ENCODE measurements at places on chromosomes 2 and 18.
A peak's percentile ranks its signal among the peaks of the same experiment; 100 is the strongest.

DNA sequence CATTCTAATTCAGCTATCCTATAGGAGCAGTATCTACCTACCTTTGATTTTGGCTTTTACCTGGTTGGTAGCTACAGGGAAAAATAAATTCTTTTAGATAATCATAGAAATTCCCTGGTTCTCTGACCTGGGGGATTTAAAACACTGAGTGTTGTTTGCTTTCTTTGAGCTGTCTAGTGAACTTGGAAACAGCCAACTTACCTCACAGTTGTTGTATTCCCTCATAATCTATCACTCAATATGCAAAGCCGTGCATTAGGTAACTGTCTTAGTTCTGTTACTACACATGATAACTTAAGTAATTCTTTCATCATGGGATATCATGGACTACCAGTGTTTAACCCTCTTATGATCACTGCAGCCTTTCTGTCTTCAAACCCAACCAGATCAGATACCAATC lies 127.8 kb downstream of the TTC27 start:
- no peak for DNase-seq

DNA sequence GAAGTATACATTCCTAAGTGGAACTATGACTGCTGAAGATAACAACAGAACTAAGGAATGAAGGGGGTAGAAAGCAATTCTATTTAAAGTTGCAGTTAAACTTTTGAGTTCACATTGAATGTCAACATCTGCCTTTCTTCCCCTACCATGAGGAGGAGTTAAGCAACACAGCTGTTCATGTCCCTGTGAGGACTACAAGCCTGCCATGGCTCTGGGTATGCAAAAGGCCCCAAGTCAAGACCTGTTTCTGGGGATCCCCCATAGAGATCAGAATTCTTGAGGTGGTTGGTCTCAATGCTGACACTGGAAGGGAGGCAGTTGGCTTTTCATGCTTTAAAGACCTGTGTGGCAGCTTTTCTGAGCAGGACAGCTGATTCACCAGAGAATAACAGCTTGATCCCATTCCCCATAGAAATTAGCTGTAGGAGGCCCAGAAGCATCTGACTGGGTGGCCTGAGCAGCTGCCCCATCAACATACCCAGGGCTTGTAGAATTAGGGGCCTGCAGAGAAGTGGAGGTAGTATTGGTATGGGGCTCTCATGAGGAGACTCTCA lies 131.0 kb downstream of the SETBP1 start:
- no peak for DNase-seq

DNA sequence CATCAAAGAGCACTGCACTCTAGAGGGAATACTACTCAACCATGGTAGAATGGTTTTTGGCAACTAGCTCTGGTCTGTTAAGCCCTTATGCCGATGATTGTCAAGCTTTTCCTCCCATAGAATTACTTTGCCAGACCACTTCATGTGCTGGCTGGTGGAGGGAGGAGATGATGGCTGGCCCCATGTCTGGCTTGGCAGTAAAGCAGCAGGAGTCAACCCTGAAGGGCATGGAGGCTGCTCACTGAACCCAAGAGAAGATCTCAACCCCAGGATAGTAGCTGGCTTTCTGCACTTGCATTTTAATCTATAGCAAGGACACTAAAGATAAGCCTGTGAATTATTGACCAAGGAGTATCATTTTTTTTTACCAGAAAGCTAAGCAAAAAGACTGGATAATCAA lies 309.9 kb downstream of the PIEZO2 start:
- DNase-seq, result no peak

- DNase-seq, result no peak
Measured at GRCh38 chr2:156448766-156449165, 12.6 kb downstream of the GPD2 start.

DNA sequence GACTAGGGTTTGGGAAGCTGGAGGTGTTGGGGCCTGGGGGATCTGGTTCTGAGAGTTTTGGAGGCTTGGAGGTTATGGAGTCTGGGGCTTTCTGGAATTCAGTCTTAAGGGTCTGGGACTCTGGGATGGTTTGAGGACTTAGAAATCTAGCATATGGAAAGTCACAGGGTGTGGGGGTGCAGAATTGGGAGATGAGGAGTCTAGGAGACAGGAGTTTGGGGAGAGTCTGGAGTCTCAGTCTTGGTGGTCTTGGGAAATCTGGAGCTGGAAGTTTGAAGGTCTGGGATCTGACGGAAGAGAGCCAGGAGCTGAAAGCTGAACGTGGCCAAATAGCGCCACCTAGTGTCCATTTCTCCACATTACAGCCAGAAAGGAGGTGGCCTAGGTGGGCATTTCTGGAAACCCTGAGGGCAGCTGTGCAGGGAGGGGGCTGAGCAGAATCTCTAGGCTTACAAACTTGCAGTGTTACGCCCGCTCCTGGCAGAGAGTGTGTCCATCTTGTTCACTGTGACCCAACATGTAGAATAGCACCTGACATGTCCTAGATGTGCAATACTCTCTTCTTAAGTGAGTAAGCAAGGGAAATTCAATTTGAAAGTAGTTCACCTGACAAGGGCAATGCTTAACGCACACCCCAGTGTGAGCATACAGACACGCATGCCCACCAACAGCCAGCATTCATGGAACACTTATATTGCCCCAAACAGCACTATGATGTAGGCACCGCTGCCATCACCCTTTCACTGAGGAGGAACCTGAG lies 204.8 kb downstream of the TFCP2L1 start:
- DNase-seq, result no peak

GRCh38 chr18:4455113-4455811 lies at the start of gene DLGAP1:
Gene DLGAP1, minus strand, starts transcription at chr18:4455307.
- peak; percentile 5 for DNase-seq

DNA sequence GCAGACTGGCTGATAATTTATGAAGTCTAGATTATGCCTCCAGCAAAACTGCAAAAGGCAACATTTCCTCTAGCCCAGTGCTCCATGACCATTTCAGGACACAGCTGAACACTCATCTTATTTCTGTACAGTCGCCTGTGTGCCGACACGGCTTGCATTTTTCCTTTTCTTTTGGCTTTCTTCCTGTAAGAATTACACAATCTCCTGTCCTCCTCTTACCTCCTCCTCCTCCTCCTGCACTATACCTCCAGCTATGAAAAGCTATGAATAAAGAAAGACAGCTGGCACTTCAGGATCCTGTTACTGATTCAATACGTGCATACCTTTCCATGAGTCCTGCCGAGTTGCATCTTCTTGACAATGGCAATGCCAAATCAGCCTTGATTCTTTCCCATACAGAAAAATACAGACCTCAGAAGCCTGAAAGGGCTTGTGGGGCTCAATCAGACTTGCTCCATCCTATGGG lies 32.2 kb upstream of the TRIB2 start:
- no peak for DNase-seq

GRCh38 chr2:40513201-40513600 lies 61.3 kb upstream of the SLC8A1 start:
- no peak for DNase-seq

GRCh38 chr2:28533044-28533680 lies 37.3 kb downstream of the PLB1 start:
- no peak for DNase-seq

GRCh38 chr2:224174990-224175389 lies 135.9 kb upstream of the SERPINE2 start:
- DNase-seq, result no peak

DNA sequence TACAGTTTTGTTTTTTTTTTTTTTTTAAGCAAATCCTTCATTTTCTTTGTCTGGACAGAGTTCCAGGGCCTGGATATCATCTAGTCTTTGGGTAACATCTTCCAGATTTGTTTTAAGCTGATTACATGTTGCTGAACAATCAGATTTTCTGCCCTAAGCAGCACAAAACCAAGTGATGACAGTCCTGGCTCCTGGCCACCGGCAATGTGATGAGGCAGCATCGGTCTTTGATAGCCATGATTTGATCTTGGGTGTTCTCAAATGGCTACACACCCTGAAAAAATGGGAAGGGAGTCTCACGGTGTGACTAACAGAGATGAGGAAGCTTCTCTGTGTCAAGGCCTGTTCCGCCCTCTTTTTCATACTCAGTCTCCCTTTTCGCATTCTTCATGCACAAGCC lies 708.6 kb upstream of the ZEB2 start:
- no peak for DNase-seq

GRCh38 chr2:219661955-219662395 lies 34.5 kb downstream of the SLC4A3 start:
- DNase-seq, result peak; percentile 77

DNA sequence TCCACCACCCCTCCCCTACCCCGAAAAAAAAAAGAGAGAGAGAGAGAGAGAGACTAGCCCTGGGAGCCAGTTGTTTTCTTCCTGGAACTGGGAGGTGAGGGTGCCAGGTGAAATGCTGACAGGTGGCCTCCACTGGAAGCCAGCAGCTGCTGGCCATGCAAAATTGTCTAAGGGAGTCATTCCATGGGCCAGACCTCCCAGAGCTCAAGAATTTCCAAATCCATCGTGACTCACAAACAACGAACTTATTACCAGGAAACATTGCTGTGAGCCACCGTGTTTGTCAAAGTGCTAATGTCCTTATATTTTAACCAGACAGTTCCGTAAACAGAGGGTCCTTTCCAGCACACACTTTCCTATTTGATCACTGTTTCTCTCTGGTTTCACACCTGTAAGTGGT lies 68.5 kb upstream of the PID1 start:
- DNase-seq, result no peak

- DNase-seq, result no peak
Measured at GRCh38 chr2:220489121-220489520, 861.7 kb downstream of the SLC4A3 start.

DNA sequence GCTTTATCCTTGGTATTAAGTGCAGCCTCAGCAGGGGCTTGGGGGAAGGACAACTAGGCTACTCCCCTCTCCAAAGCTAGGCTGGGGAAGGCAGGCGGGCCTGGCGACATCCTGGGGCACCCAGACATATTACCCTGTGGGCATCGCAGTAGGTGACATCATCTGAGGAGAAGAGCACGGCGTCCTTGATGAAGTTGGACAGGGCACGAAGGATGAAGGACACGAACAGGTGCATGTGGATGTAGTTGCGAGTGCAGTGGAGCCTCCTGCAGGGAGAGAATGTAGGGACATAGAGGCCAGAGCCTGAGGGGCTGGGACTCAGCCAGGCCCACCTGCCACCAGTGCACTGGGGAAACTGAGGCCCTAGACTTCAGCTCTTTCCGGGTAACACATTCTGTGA lies 32.3 kb downstream of the TMEM37 start:
- DNase-seq, result no peak

DNA sequence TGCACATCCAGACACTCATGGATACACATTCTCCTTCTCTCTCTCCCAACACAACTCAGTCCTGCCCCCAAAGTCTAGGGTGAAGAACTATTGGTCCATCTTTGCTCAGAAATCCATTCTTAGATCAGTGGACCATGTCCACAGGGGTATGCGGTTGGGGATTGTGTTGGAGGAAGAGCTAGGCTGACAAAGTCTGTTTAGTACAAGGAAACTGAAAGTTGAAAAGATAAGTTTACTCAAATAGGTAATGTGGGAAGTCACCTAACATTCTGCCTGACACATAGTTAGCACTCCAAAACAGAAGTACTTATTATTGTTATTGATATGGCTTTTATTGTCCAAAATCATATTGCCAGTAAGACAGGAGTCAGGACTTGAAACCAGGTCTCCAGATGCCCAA lies 55.9 kb downstream of the ALK start:
- no peak for DNase-seq

DNA sequence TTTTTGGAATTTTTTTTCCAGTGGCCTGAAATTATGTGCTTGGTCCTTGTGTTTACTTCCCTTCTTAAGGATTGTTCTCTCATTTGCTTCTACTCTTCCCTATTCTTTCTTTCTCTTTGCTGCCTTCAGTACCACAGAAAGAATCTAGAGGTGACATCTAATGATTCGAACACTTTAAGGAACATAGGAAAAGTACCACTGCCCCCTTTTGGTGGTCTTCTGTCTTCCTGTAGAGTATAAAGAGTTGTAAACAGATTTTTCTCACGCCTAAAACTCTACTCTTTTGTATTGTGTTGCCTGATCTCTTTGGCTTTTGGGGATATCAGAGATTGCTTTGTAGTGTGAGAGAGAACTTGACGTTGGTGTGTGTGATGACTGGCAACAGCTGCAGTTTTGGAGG lies 7.0 kb upstream of the SCTR start:
- DNase-seq, result no peak

DNA sequence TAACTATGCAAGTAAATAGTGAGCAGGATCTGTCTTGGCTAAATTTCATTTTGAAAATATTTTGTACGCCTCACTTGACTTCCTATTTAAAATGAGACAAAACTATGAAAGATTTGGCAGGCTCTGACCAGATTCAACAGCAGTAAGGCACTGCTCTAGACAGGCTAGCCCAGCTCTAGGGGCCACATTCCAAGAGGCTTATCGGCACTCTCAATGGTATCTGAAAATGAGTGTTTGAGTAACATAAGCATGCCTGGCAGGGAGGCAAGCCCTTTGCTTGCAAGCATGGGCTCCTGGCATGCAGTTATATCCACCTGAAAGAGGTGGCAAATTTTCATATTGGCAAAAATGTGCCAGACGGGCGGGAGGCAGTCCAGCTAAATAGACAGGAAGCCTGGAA lies 10.5 kb downstream of the CAPN13 start:
- no peak for DNase-seq

- DNase-seq, result no peak
Measured at GRCh38 chr2:176704282-176704858, 435.1 kb downstream of the MTX2 start.

- no peak for DNase-seq
Measured at GRCh38 chr18:69444221-69444620, 43.5 kb downstream of the DOK6 start.

- DNase-seq, result no peak
Measured at GRCh38 chr2:176268976-176269318, 295 bp upstream of the MTX2 start.

- no peak for DNase-seq
Measured at GRCh38 chr2:16112972-16113560, 172.7 kb downstream of the MYCN start.

Data from kidney epithelial cell (primary cell).